Mammary epithelial cell (primary cell): ENCODE measurements at places on chromosomes 16 and 17.

DNA sequence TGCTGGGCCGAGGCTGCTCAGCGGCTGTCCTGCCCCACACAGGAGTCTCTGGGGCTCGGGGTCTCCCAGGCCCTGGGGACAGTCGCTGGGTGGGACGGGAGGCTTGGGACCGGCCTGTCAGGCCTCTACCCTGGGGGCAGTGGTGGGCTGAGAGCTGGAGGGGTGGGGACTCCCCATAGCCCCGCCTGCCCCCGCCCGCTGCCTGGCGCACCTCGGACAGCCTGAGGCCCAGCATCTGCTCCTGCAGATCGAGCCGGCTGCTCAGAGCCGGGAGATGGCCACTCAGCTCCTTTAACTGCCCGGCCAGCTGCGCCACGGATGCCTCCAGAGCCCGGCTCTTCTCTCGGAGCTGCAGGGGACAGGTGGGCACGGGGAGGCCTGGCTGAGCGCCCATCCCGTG lies 6.7 kb downstream of the PERCC1 start:
- no peak for DNase-seq

DNA sequence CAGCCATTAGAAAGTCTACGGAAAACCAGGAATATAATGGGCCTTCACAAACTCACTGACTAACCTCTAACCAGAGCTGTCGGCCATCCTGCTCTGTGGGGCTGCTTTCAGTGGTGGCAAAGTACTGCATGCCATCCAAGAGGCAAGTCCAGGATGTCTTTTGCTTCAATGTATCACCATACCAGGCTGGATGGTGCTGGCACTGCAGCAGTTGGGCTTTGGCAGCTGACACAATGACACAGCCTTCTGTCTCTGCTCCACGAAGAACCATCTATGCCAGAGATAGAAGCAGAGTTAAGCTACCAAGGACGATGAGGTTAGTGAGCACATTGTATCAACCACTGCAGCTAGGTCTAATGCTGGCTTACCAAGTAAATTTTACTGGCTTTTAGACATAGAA lies 9.7 kb upstream of the RSKR start:
- DNase-seq, result no peak

- no peak for DNase-seq
These were observed 235.2 kb upstream of the TNRC6C start for GRCh38 chr17:77723071-77723908.

DNA sequence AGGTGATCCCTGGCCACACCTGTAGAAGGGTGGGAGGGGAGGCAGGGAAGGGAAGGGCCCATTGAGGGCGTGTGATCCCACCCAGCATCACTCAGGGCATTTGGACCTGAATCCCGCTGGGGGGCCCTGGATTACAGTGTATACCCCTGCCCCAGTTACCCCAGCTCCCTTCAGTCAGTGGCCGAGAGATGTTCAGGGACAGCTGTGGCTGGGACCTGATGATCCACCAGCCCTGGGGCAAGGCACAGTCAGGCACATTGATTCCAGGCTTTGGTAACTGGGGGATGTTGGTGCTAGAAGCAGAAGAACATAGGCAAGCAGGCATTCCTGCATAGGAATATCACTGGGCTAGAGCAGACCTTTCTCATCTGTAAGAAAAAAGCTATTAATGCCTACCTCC lies 170.3 kb downstream of the FOXL1 start:
- no peak for DNase-seq

GRCh38 chr17:73101031-73101430 lies 8.5 kb upstream of the SLC39A11 start:
- DNase-seq, result no peak

GRCh38 chr17:5730373-5730772 lies 146.1 kb upstream of the NLRP1 start:
- no peak for DNase-seq

DNA sequence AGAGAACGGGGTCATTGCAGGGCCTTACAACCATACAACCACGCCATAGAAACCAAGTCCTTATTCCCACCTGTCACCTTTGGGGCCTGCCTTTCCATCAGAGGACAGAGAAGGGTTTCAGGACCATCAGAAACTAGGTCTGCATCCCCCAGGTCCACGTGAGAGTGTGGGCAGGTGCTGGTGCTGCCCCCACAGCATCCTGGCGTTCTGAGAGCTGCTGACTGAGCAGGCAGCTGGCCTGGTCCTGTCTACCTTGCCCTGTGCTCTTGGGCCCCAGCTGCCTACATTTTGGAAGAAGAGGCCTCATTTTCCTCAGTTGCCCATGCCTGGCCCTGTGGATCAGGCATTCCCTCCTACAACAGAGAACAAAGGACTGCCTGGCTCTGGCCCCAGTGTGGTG lies 21.6 kb downstream of the ZNF276 start:
- no peak for DNase-seq

DNA sequence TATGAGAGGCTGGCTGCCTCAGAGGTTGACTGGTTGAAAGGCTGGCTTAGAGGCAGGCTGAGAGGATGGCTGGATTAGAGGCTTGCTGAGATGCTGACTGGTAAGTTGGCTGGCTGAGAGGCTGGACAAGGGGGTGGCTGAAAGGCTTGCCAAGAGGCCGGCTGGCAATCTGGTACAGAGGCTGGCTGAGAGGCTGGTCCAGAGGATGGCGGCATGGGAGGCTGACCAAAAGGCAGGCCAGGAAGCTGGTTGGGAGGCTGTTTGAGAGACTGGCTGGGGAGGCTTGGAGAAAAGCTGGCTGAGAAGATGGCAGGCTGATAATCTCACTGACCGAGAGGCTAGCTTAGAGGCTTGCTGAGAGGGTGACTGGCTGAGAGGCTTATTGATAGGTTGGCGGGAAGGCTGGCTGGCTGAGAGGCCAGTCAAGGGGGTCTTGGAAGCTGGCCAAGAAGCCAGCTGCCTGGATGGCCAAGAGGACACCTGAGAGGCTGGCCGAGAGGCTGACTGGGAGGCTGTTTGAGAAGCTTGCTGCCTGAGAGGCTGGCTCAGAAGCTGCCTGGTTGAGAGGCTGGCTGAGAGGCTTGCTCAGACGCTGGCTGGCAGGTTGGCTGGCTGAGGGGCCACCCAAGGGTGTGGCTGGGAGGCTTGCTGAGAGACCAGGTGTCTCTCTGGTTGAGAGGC lies 34.2 kb upstream of the ACSM2B start:
- no peak for DNase-seq

DNA sequence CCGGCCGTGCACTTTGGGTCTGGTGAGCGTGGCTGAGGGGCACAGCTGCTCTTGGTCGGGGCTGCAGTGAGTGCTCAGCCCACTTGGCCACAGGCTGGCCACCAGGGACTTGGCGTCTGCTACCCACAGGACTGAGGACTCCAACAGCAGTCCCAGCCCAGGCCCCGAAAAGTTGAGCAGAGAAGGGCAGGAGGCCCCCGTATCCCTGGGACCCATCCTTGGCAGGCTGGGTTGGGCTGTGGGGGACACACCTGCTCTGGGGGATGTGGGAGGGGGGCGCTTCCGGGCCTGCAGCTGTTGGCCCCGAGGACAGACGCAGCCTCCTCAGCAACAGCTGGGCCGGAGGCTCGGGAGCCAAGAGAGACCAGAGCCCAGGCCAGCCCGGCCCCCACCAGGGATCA lies 19.4 kb upstream of the SSTR5 start:
- DNase-seq, result no peak

- DNase-seq, result no peak
These were observed 15.9 kb downstream of the NARF start for GRCh38 chr17:82474223-82475010.

- peak; percentile 50 for DNase-seq
These were observed 4.5 kb upstream of the NOD2 start for GRCh38 chr16:50688867-50689266.

DNA sequence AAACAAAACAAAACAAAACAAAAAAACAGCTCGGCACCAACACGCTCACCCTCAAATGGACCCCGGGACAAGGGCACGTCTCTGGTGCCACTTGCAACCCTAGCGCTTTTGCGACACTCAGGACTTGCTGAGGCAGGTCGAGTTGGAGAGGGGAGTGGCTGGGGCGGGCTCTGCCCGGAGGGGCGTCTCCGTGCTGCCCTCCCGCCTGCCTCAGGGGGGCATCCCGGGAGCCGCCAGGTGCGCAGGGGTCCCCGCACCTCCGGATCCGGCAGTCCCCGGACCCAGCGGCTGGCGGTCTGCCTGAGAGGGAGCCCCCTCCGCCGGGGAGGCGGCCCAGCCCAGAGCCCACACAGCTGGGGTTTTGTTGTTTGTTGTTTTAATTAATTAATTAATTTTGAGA lies at the start of gene SLC52A1:
SLC52A1 (minus strand) TSS at position 112 of the 400 bp plus-strand sequence. CDS start 820 bp downstream, outside the sequence.
- peak; percentile 20 for DNase-seq

DNA sequence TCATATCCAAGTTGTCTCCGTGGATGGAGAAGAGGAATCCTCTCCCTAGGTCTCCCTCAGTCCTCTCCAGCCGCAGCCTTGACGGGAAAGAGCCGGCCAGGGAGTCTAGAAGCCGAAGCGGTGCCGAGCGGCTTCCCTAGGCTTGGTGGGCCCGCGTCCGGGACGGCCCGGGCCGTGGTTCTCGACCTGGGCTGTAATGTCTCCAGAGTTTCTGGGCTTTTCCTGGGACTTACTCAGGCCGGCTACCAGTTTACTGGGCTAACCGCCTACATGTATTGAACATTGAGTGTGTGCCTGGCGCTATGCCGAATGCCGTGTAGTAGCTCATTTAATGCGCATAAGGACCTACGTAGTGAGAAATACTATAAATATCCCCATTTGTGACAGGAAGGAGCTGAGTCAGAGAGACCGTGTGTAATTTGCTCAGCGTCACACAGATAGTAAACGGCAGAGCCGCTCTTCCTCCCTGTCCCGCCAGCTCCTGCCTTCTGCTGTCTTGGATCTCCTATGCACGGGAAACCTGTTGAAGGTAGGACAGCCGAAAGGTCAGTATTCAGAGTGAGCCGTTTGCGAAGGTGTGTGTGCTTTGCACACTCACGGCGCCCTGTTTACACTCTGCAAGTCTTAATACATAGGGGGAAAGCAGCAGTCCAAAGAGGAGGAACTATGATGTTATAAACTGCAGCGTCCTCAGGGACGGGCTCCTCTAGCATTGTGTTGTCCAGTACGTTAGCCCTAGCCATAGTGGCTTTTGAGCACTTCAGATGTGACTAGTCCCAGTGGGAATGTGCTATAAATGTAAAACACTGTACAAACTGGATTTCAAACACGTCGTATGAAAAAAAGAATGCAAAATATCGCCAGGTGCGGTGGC lies 723 bp upstream of the SPAG5 start:
- peak; percentile 86 for DNase-seq

DNA sequence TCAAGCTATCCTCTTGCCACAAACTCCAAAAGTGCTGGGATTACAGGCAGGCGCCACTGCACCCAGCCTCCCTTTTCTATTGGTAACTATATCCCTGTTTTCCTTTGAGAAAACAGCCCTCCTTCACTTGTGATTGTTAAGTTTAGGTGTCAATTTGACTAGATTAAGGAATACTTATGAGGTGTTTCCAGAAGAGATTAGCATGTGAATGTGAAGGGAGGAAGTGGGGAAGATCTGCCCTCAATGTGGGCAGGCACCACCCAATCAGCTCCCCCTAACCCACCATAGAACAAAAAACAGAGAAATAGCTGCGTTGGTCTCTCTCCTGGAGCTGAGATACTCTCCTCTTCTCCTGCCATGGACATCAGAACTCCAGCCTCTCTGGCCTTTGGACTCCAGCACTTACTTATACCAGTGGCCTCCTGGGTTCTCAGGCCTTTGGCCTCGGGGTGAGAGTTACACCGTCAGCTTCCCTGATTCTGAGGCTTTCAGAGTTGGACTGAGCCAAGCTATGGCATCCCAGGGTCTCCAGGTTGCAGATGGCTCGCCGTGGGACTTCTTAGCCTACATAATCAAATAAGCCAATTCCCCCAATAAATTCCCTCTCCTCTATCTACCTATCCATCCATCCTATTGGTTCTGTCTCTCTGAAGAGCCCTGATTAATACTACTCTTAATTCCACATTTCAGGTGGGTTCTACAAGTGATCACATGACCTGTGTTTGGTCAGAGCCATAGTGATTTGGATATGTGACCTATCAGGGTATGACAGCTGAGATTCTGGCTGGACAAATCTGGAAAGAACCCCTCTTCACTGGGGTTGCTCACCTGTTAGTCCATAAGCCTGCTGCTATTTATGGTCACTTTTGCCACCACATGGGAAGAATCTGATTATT lies 12.0 kb upstream of the STAT3 start:
- DNase-seq, result no peak

DNA sequence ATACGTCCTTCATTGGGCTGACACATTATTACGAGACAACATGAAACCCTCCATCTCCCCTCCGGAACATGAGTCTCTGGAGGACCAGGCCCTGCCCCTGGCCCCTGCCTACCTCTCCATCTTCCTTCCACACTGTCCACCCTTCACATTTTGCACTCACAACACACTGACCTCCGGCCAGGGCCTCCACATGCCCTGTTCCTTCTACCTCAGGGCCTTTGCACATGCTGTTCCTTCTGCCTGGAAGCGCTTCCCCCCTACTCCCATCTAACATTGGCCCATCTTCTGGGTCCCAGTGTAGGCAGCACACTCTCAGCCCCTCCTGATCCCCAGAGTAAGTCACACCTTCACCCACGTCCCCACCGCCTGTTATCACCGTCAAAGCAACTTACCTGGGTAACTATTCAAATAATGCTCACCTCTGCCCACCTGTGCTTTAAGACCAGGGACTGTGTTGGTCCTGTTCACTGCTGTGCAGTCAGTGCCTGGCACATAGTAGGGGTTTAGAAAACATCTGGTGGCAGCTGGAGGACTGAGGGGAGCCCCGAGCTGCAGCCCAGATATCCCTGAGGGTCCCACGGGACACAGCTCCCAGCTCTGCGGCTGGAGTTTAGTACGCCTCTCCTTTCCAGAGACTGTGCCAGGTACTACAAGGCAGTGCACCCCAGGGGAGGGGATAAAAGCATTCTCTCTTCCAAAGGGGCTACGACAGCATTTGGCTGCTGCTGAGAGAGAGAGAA lies 27.2 kb downstream of the RPH3AL start:
- DNase-seq, result no peak

- DNase-seq, result peak; percentile 0
These were observed 409.7 kb upstream of the CDH8 start for GRCh38 chr16:62445909-62446308.
